Activated T-helper 9 cell treated with anti-CD3 and anti-CD28 coated beads, Interleukin-2, amount 50 U/mL, for 16 hours (primary cell): ENCODE measurements at places on chromosomes 4 and X.

GRCh38 chr4:148822572-148823418 lies 380.6 kb upstream of the NR3C2 start:
- DNase-seq: no peak

- DNase-seq: no peak
Measured at GRCh38 chrX:23742174-23742696, 841 bp downstream of the ACOT9 start.

DNA sequence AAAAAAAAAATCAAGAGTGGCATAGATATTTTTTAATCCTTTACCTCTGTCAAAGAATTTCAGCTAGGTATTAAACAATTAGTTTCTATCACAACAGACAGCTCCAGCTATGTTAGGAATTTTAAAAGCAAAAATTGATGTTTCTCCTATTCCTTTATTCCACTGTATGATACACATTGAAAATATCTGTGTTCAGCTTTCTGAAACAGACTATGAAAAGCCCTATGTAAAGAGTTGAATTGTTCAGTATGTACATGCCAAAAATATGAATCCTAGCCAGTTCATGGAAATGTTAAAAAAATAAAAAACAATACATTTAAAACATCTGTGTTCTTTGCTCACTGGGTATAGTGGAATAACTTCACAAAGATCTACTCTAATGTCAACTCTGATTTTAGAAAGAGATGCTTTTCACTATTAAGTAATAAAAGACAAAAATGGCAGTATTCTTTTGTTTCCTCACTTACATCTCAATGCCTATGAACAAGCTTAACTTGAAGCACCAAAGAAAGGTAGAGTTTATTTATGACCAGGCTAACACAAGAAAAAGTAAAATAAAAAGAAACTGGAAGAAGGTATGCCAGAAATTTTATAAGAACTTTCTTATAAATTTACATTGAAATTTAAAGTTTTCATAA lies 32.1 kb downstream of the FBXW7 start:
- no peak for DNase-seq

DNA sequence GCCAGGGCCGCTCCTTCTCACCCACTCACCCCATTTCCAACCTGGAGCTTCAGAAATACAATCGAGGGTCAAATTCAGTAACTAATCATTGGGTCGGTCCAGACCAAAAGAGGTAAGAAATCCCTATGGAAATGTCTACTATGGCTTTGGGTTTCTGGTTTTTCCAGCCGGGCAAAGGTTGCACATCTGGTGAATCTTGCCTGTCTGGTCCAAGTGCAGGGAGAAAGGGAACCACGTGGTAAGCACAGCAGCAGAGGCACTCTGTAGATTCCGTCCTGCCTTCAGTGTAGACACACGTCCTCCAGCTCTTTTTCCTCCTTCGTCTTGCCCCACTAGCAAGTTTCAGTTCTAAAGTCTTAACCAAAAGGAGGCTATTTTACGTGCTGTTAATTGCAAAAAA lies 218.0 kb upstream of the JADE1 start:
- no peak for DNase-seq

GRCh38 chr4:848803-849477 lies 23.0 kb upstream of the CPLX1 start:
- no peak for DNase-seq

GRCh38 chr4:80219301-80220025 lies 22.2 kb downstream of the PRDM8 start:
- no peak for DNase-seq

DNA sequence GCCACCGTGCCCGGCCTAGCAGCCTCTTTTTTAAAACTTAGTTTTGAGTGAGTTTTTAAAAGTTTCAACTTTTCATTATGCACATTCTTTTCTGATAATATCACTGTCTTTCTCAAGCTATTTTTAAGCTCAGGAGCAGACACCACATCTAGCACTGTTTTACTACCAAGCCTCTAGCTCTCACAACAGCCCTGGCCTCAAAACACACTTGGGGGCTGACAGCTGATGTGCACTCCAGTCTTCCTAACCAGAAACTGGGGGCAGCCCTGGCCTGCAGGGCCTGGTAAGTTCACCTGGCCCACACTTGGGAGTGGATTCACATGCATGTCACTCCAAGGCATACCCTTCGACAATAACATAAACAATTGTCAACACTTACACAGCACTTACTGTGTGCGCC lies 34.0 kb downstream of the CENPU start:
- no peak for DNase-seq

GRCh38 chrX:68895341-68895755 lies 66.5 kb downstream of the EFNB1 start:
- no peak for DNase-seq

- no peak for DNase-seq
Measured at GRCh38 chr4:113695328-113696169, 66.0 kb downstream of the CAMK2D start.

GRCh38 chr4:145351162-145351561 lies 130.5 kb upstream of the SMAD1 start:
- DNase-seq: no peak

- DNase-seq: no peak
Measured at GRCh38 chrX:143869018-143869417, 14.9 kb upstream of the UBE2NL start.

- no peak for DNase-seq
Measured at GRCh38 chr4:19317377-19317776, 934.3 kb upstream of the SLIT2 start.

- DNase-seq: no peak
Measured at GRCh38 chrX:29545878-29546277, 669.5 kb upstream of the MAGEB2 start.

DNA sequence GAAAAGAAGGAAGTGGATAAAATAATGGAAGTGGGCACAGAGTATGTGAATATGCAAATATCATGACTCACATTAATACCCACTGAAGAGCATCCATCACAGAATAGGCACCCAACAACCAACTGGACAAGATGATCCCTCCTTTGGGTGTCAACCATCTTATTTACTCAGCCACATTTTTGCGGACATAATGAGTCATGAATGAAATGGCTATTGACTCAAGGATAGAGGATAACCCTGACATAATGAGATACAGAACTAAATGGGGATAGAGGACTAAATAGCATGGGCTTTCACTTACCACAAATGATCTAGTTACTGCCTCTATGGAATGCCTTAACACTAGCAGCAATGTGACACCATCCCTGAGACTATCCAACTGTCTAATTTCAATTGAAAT lies 224.7 kb downstream of the ANTXR2 start:
- DNase-seq: no peak

- no peak for DNase-seq
Measured at GRCh38 chr4:95084584-95084983, 326.8 kb downstream of the BMPR1B start.

- DNase-seq: no peak
Measured at GRCh38 chr4:91127192-91127591, 1000.0 kb downstream of the CCSER1 start.

GRCh38 chr4:155681886-155682285 lies 15.2 kb downstream of the GUCY1A1 start:
- DNase-seq: no peak

- DNase-seq: no peak
Measured at GRCh38 chrX:131762802-131763234, 218.9 kb downstream of the OR13H1 start.

DNA sequence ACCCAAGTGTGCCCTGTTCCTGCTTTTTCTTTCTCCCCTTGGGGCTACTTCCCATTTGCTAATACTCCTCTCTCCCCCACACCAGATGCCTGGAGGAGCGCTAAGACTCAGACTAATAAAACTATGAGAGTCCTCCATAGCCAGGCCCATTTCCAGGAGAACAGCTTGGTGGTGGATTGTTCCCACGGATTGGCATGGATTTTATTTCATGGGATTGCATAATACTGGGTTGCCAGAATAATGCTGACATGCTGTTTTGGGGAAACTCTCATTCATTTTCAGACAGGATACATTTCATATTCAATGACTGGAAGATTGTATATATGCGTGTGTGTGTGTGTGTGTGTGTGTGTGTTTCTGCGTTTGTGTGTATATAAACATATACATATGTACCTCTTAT lies 447.5 kb upstream of the PITX2 start:
- no peak for DNase-seq

- no peak for DNase-seq
Measured at GRCh38 chr4:52578951-52579350, 80.2 kb downstream of the USP46 start.

DNA sequence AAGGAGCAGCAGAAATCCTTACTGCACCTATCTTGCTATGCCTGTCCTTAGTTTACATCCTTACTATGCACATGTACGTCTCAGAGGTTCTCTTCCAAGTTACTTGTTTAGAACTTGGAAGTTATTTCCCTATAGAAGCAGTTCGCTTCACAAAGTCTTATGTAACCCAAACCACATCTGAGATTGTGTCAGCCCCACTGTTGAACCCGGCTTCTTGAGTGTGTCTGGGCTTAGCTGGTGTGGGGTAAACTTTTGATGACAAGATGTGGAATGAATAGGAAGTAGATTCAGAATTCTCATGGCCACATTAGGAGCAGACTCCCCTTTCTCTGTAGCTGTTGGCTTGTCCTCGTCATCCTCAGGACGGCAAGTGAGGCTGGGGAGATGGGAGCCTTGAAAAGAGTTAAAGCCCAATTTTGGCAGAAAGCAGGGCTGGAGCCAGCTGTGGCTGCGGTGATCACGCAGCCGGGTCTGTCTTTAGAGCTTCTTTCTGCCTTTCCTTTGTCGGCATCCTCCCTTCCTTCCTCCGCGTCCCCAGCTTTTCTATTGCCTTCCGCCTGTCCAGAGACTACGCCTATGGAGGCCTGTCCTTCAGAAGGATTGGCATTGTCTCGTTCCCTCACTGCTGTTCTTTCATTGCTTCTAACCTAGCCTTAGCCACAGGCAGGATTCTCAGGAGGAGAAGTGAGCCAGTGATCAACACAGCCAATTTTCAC lies 23.0 kb upstream of the LIMCH1 start:
- no peak for DNase-seq

GRCh38 chrX:134480061-134480460 lies 20.1 kb downstream of the HPRT1 start:
- DNase-seq: no peak

- DNase-seq: no peak
Measured at GRCh38 chr4:148852092-148852699, 410.0 kb upstream of the NR3C2 start.

DNA sequence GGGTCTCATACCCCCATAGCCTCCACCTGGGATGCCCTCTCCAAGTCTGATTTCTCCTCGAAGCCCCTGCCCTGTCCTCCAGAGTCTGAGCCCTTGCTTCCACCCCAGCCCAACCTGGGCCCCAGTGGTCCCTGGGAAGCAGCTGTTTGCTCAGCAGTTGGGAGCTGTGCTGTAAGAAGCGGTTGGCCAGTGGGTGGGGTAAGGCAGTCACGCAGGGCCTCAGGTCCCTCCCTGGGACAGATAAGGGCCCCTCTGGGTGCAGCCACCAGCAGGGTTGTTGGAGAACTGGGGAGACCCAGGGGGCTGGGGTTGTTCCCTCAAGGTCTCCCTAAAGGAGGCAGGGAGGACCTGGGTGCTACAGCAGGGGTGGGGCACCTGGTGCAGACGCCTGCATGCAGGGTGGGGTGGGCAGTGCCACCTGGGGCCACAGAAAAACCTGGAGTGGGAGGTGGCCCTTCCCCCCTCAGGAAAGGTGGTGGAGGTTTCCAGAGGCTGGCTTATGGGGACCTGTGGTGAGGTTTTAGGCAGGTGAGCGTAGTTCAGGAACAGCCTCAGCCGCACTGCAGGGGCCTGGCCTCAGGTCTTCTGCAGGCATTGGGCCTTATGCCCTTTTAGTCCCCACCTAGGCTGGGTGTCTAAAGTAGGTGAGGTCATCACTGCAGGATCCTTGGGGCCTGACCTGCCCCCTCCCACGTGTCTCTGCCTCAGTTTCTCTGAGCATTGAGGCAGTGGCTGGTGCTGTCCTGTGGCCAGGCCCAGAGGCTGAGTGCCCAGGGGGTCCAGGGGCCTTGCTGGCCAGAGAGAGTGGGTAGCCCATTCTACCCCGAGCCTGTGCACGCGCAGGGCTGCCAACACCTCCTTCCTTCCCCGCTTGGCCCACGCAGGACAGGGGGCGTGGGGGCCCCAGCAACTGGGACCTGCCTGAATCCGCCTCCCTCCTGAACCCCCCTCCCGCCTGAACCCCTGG lies 3.1 kb upstream of the SLC26A1 start:
- DNase-seq: no peak

GRCh38 chr4:184104419-184105101 lies 113.1 kb downstream of the ENPP6 start:
- no peak for DNase-seq

DNA sequence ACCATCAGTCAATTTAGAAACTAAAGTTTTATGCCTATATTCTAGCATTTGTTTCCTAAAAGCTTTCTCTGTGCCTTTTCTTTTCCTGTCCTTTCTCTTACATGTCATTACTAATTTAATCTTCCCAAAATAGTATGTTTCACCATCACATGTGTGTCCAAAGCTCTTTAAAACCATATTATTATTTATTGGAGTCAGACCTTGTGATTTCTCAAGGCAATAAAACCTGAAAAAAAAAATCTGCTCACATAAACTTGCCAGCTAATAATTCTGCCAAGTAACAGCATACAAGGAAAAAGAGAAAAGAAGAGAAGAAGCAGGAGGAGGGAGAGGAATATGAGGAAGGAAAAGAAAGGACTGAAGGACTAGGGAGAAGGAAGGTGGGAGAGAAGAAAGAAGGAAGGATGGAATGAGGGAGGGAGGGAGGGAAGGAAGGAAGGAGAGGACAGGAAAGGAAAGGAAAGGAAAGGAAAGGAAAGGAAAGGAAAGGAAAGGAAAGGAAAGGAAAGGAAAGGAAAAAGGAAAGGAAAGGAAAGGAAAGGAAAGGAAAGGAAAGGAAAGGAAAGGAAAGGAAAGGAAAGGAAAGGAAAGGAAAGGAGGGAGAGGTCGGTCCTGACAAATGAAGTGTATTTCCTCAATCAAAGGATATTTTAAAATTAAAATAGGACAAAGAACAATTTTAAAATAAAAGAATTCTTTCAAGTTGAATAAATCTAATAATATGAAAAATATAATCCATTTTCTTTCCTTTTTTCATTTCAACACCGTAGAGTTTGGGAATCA lies 57.4 kb downstream of the ANTXR2 start:
- DNase-seq: no peak

DNA sequence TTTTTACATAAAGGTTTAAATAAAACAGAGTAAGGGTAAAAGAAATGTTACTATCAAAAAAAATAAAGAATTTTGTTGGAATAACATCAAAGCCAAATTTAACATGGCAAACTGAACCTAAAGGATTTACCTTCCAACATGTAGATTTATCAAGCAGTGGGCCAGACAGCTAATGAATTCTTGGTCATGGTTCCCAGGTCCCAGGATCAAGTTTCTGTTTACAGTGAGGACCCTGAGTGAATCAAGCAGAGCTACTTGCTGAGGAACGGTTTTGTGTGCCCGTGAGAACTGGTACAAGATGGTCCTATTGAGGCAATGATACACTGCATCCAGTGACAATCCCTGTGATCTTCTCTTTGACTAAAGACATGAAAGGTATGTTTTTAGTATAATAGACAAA lies 157.1 kb downstream of the CDS1 start:
- DNase-seq: no peak
